ENCODE measurements at places on chromosomes 1 and 21.

DNA sequence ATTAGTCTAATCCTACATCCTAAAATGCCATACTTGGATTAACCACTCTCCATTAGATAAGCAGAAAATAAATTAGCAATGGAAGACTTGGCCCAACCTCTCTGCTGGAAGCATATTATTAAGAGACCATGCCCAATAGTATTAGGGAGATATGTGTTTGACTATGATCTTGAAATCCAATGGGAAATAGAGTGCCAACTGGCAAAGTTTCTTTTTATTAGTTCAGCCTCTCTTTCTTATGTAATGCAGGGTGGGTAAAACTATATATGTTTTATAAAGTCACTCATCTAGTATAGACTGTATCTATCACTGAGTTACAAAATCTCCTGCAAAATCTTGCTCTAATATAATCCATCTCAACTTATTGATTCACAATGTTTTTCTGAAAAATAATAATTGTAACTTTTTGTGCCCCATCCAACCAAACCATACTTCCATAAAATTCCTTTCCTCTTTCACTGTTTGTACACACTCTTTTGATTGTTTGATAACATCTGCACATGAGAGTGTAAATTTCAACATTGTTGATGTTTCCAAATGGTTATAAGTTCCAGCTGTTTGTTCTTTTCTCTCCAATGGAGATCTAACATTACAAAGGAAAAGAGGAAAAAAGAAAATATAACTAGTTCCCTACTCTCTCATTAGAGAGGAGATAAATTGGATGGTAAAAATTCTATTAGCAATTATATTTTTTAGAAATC, 408.1 kb upstream of the ADGRL2 start:
- no peak for DNase-seq

DNA sequence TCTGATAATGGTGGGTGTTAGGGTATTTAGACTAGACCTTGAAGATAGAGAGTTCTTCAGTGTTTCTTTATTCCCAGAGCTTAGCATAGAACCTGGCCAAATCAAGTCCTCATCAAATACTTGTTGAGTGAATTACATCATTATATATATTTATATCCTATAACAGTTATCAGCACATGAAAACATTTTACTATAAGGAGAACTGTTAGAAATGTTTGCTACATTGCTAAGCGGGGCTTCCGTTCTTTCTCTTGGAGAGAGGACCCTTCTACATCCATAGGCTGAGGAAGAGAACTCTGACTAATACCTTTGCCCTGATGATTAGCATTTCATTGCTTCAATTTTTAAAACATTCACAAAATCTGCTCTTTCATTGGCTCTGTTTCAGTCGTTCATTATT, 66.5 kb upstream of the NBL1 start:
- DNase-seq: no peak

DNA sequence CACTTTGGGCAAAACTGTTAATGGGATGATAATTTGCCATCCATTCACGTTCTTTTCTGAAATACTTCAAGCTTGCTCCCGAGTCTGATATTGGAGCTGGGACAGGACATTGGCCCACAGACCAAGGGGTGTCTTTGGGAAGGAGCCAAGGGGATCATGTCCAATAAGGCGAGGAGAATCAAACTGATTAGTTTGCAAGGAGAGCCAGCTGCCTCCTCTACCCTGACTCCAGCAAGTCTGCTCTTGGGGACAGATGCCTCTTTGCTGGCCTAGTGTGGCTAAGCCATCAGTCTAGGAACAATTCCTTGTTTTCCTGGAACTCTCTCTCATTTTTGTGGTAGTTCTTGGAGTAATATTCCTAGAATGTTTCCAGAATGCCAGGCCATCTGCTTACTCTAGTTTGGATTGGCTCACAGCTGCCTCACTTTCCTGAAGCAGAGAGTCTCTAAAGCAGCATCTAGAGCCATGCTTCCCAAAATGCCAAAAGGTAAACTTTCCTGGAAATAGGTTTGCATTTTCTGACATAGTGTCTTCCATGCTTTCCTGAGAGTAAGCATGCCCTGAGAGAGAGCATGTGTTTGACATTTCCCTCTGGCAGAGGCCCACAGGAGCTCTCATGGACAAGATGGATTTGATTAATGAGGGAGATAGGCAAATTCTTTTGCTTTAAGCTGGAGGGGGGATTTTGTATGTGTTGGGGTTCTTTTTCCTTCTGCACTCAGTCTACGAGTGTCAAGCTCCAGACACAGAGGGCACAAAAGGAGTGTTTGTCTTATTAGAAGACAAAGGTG, 145.6 kb downstream of the GDAP2 start:
- DNase-seq: no peak

DNA sequence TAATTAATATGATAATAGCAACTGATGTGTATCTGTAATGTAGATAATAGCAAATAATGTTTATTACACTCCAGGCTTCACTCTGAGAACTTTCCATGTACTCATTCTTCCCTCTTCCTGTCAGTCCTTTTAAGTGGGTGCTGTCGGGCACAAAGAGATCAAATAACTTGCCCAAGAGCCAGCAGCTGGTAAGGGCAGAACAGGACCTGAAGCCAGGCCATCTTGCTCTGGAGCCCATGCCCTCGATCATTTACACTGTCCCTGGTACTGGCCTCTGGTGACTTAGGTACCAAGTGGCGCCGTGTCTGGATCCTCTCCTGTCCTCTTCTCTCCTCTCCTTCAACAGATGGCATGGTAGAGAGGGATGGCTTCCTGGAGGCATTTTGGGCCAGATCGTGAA, 97.2 kb downstream of the VPS13D start:
- DNase-seq: no peak

DNA sequence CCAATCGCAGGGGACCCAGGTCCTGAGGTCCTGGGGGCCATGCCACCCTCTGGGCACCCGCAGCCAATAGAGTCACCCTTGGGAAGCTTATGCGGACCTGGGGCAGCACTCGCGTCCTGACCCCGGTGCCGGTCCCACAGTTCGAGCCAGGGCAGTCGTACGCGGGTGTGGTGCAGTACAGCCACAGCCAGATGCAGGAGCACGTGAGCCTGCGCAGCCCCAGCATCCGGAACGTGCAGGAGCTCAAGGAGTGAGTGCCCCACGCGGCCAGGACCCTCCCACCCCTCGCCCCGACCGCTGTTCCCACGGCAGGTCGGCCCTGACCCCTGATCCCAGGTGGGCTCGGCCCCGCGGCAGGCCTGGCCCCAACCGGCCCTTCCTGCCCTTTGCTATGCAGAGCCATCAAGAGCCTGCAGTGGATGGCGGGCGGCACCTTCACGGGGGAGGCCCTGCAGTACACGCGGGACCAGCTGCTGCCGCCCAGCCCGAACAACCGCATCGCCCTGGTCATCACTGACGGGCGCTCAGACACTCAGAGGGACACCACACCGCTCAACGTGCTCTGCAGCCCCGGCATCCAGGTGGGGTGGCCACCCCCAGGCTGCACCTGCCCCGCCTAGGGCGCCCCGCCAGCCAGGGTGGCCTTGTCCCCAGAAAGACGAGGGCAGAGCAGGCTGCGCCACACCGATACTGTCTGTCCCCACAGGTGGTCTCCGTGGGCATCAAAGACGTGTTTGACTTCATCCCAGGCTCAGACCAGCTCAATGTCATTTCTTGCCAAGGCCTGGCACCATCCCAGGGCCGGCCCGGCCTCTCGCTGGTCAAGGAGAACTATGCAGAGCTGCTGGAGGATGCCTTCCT, 20.5 kb downstream of the COL6A1 start:
- DNase-seq: no peak

GRCh38 chr1:41661428-41662060, 177.1 kb upstream of the EDN2 start:
- DNase-seq: no peak

- no peak for DNase-seq
These were observed 30.5 kb downstream of the STUM start for GRCh38 chr1:226578946-226579578.

GRCh38 chr1:157168015-157168414, 29.8 kb upstream of the ETV3 start:
- DNase-seq: no peak

- DNase-seq: no peak
These were observed 22.2 kb upstream of the DPT start for GRCh38 chr1:168751195-168751650.

DNA sequence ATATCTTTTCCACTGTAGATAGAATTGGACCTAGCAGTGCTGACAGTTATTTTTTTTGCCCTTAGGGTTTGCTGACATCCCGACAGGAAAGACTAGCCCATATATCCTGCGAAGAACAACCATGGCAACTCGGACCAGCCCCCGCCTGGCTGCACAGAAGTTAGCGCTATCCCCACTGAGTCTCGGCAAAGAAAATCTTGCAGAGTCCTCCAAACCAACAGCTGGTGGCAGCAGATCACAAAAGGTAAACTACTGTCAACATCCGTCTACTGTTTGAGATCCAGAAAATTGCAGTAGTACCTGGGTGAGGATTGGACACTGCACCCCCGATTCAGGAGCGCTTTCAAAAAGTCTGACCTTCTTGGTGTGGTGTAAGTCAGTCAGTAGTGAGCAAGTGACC, 55.8 kb downstream of the CENPF start:
- DNase-seq: no peak

DNA sequence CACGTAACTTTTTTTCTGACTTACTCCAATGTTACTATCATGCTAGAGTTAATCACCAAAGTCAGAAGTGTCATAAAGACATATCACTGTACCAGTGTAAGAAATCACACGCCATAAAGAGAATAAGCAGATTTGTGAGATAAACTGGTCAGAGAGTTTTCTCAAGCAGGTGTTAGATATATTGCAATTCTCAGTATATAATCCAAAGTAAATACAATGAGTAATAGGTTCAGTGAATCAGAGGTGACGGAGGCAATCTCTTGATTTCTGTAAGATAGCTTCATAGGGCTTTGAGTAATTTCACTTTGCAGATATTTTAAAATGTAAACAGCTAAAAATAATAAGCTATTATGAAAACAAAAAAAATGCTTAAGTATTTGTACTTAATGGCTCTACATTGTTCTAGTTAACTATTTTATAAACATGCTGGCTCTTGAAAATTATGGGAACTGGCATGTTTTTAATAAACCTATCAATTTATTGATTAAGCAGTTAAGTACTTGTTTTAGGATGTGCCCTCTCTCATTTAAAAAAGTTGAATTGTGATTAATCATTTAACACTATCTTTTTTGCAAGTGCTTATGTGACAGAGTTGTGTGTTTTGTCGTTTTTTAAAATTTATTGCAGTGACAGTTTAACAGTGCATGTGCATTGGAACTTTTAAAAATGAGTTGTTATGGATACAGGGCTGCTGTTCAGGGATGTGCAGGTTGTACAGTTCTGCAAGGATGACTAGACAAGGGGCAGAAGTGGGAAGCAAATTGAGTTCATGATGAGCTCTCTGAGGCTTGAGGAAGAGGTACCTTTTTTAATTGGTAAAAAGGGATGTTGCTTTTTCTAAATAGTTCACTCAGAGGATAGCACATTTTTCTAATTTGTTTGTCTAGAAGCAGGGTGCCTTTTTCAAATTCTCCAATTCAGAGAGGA, 119.1 kb downstream of the USP25 start:
- DNase-seq: no peak

- DNase-seq: no peak
These were observed 574.9 kb upstream of the NR5A2 start for GRCh38 chr1:199452627-199453026.

- no peak for DNase-seq
These were observed 83.3 kb upstream of the SPATA6 start for GRCh38 chr1:48555271-48555670.

DNA sequence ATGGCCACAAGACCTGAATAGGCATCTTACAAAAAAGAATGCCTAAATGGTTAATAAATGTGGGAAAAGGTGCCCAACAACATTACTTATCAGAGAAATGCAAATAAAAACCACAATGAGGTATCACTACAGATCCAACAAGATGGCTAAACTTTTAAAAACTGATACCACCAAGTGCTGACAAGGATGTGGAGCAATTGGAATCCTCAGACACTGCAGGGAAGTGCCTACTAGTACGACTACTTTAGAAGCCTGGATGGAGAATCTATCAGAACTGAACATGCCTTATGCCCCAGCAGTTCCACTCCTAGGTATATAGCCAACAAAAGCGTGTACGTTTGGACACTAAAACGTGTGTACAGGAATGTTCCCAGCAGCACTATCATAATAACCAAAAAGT, 19.9 kb downstream of the TNFRSF8 start:
- DNase-seq: no peak

GRCh38 chr1:56844545-56845136, 10.0 kb upstream of the C8A start:
- DNase-seq: no peak

DNA sequence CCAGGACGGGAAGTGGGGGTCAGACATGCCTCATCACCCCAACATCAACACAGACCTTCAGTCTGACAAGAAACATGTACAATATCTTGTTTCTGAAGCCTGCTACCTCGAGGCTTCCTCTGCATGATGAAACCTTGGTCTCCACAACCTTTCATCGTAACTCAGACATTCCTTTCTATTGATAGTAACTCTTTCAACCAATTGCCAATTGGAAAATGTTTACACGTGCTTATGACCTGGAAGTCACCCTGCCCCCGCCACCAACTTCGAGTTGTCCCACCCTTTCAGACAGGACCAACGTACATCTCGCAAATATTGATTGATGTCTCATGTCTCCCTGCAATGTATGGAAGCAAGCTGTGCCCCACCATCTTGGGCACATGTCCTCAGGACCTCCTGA, 159.5 kb downstream of the ETS2 start:
- no peak for DNase-seq

- no peak for DNase-seq
These were observed 3.6 kb downstream of the AK4 start for GRCh38 chr1:65151641-65152040.

DNA sequence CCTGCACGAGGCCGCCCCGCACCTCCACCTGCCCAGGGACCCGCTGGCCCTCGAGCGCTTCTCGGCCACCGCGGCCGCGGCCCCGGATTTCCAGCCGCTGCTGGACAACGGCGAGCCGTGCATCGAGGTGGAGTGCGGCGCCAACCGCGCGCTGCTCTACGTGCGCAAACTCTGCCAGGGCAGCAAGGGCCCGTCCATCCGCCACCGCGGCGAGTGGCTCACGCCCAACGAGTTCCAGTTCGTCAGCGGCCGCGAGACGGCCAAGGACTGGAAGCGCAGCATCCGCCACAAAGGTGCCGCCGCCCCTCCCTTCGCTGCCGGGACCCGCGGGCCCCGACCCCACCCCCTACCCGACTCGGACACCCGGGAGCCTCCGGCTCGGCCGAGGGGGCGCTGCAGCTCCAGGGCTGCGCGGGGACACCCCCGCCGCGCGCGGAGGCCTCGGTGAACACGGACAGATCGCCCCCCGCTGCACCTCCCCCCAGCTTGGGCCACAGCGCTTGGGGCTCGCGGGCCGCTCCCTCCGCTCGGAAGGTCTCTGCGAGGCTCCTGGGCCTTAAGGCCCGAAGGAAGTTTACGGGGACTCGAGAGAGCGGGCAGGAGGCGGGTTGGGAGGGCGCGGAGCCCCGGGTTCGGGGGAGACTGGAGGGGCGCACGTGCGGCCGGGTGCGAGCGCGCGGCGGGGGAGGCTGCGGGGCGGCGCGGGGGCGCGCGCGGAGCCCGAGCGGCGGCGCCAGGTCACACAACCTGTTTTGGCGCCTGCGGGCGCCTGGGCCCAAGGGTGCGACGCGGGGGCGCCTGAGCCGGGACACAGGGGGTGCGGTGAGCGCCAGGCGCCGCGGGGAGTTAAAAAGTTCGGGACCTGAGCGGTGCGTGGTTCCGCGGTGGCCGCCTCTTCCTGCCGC, 1.2 kb downstream of the SAMD11 start:
- DNase-seq: no peak

Data from stimulated activated CD8-positive, alpha-beta memory T cell treated with anti-CD3 and anti-CD28 coated beads, Interleukin-15, amount 100 ng/mL, for 4 hours (primary cell).